ENCODE measurements at places on chromosomes 1 and 21.

GRCh38 chr1:109441069-109441468 lies 14.8 kb upstream of the PSMA5 start:
- no peak for DNase-seq

DNA sequence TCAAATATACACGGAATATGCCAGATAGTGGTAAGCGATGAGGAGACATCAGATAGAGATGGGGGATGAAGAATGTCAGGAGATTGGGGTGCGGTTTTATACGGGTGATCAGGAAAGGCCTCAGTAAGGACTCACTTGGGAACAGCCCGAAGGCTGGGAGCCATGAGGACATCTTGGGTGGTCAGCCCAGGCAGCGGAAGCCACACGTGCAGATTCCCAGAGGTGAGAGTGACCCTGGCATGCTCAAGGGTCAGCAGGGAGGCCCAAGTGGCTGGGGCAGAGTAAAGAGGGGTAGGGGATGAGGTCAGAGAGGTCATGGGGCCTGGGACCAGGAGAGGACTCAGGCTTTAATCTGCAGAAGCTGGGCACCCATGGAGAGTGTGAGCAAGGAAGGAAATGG lies 106.6 kb downstream of the MATN1 start:
- DNase-seq = no peak

DNA sequence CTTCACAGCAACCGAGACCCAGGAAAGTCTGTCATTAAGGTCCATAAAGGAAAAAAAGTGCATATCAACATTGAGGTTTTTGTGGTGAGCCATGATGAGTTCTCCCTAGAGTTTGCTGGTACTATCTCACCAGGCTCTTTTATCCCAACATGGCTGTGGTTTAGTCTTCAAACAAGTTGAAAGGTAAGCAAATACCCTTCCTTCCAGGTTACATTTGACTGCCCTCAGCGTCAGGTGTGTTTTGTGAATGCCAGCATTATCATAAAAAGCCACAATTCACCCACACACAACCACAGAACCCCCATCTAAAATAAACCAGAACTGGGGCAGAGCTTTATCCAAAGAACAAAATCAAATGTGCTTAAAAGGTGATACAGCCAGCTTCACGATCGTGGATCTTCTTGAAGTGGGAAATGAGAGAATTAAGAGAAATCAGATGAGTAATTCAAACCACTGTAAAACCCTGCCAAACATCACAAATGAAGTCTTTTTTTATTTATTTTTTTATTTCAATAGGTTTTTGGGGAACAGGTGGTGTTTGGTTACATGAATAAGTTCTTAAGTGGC lies 64.7 kb downstream of the SETD4 start:
- no peak for DNase-seq

DNA sequence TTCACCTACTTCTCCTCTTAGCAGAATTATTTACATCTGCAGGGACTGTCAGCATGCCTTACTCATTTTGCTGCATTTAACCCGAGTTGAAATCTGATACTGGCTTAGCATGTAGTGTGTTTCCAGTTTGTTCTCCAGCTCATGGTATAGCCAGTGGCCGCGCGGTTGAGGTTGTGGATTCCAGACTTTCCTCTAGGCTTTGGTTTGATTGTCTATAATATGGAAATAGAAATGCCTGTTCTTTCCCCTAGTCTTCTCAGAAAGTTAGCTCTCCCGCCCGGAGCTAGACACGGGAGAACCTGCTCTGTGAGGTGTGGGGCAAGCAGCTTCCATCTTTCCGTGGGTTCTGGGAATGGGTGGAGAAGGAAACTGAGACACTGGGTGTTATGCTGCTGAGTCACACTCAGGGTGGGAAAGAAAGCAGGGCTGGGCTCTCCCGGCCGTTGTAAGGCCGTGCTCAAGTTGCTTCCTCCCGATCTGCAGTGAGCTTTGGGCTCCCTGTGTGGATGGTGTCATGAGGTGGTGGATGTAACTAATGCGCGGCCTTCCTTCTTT lies 206.8 kb upstream of the TMEM51 start:
- no peak for DNase-seq

- no peak for DNase-seq
Observed at GRCh38 chr1:243495442-243496186, 239.8 kb downstream of the SDCCAG8 start.

DNA sequence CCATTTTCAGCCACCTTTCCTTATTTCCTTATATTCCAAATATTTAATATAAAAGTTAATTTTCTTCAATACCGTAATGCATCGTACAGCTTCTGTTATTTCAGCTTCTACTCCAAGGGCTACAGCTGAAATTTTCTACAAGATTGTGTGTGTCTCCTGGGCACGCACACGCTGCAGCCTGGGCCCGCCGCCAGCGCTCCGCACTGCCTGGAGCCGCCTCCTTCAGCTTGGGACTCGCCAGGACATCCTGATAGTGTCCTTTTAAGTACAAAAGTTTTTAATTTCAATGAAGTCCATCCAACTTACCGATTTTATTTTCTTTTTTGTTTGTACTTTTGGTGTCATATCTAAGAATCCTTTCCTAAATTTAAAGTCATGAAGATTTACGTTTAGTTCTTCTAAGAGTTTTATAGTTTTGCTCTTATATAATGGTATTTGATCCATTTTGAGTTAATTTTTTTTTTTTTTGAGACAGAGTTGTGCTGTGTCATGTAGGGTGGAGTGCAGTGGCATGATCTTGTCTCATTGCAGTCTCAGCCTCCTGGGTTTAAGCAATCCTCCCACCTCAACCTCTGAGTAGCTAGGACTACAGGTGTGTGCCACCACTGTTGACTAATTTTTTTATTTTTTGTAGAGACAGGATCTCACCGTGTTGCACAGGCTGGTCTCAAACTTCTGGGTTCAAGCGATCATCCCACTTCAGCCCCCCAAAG lies 82.8 kb downstream of the AXDND1 start:
- no peak for DNase-seq

DNA sequence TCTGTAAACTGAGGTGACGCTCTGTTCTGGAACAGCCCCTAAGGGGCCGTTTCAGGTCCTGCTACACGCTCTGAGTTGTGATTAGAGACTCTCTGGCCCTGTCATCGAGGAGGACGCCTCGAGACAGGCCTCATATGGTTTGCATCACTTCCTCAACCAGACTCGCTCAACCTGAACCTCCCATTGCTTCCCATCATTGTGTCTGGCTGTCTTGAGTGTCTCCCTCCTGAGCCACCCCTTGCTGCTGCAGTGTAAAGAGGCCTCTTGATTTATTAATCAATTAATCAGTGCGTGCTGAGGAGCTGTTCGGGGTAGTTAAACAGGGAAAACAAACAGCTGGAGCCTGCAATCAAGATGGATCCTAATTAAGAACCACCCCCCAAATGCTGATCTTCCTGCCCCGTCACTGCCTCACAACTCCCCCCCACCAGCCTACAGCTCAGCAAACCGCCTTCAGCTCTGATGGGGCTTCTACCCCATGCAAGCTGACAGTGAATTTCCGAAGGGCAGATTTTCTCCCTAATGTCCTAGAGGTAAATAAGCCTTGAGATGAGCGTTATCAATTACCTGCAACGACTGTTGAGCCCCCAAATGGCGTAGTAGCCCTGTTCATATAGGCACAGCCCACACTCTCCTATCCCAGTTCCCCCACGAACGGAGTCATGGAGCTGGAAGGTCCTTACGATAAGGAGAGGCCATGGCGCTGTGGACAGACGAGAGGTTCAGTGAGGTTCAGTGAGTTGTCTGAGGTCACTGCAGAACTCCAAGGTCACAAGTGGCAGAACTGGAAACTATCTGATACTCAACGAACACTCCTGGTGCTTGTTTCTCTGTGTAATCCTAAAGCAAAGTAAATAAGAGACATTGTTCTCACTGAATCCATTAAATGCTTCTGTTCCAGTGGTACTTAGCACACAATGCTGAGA lies 210.6 kb downstream of the KIF26B start:
- no peak for DNase-seq

DNA sequence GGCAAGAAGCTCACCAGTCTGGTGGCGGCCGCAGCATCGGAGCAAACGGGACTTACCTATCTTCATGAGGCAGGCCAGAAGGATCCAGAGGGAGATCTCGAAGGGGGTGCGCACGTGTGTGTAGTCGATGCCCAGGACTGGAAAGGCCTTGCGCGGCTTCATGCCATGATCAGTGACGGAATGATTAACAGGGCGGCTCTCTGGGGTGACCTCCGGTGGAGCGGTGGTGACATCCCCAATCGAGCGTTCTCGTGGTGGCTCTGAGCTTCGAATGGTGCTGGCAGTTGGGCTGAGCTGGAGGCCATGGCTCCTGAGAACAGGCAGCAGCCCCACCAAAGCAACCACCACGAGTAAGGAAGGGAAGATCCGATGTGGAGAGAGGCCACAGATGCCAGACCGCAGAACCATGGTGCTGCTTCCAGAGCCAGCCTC lies 982 bp downstream of the SLC9A1 start:
- DNase-seq = no peak

DNA sequence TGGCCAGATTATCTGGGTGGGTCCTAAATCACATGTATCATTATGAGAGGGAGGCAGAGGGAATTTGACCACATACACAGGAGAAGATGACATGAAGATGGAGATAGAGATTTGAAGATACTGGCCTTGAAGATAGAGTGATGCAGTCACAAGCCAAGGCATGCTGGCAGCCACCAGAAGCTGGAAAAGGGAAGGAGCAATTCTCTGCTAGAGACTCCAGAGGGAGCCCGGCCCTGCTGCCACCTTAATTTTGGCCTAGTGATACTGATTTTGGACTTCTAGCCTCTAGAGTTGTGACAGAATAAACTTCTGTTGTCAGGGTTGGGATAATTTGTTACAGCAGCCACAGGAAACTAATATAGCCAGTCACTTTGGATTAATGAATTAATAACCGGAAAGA lies 2.2 kb upstream of the PRDM2 start:
- no peak for DNase-seq

- no peak for DNase-seq
Observed at GRCh38 chr1:159342761-159343425, 40.8 kb downstream of the FCER1A start.

DNA sequence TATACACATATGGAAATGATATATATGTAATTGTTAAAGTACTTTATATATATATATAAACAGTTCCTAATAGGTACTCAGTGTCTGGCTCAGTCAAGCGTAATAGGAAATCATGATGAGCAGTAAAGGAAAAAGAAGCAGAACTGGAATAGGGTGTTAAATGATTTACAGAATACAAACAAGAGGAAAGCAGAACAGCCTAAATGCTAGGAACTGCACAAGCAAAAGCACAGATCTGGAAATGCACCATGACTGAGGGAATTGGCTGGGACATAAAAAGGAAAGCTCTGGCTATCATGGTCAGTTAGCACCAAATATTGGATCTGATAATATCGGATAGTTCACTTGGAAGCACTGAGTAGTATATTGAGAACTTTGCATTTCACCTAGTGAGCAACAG lies 51.8 kb downstream of the SLC44A5 start:
- DNase-seq = no peak

DNA sequence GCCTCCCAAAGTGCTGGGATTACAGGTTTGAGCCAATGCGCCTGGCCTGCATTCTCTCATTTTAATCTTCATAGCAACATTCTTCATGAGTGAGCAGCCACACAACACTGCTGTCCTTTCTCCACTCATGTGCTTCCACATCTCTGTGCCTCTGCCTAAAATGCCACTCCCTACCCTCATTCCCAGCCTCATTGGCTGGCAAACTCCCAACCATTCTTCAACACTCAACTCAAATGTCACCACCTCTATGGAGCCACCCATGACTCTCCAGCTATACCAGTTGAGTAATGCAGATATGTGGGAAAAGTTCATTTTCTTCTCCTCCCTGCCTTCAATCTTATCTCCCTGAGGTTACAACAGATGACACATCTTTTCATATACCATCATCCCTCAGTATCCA lies 53.9 kb upstream of the ZC3H12A start:
- no peak for DNase-seq

DNA sequence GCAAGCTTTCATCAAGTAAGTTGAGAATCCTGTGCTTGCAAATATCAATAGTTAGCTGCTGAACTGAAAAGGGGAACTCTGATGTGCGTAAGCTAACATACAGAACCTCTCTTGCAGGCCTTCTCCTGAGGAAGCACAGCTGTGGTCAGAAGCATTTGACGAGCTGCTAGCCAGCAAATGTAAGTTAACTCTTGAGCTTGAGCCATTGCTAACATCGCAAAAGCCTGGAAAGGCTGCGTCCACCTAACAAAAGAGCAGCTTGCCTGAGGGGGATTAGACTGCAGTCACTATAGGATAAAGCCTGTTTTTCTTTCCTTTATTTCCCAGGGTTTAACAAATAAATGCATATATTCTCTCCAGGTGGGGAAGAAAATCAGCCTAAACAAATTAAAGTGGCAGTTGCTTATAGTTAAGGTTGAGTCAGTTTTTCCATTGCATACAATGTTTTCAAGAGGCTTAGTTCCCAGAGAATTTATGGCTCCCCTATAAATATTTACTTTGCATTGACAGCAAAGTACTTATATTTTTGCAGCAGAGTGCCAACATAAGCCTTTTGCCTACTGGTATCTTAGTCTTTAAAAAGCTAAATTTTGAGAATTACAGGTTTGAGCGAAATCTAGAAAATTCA lies 1.5 kb downstream of the RGS2 start:
- no peak for DNase-seq

DNA sequence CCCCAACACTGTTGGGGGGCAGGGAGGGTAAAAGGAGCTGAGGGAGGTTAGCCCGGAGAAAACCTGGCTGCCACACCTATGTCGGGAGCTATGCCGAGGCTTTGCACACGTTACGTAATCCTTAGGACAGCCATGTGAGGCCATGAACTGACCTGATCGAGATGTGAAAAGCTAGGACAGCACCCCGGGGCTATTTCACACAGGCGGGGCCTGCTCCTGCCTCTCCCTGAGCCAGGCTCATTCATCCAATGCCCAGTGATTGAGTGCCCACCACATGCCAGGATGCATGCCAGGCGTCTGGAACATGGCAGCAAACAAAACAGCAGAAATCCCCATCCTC lies 30.2 kb downstream of the LDLRAP1 start:
- DNase-seq = no peak

- DNase-seq = no peak
Observed at GRCh38 chr1:80542231-80542630, 1258.5 kb upstream of the ADGRL2 start.

DNA sequence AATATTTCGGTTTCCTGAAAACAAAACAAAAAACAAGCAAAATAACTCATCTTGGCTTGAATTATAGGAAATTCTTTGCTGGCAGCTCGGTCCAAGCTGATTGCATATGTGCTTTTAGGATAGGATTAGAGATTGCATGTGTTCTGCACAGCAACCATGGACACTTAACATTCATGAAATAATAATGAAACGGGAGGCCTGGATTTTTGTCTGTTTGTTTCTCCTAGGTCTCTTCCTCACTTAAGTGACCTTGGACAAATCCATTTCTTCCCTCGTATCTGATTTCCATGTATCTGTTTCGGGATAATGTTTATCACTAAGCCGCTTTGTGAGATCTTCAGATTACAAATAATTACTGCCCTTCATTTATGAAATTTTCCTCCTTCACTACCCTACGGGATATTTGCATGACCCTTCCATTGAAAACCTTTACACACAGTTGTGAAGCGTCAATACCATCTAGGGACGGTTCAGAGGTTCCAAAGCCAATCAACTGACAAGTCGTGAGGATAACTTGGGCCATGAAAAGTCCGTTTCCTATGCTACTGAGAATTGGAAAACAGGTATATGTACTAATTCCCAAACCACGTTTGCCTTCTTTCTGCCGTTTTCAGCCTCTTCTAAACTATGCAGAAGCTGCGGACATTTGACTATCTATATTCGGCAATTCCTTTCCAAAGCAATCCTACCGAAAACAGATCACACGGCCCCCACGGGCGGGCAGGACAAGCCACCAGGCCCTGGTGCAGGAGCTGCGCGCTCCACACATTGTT lies 1.3 kb upstream of the H3-3A start:
- no peak for DNase-seq

- no peak for DNase-seq
Observed at GRCh38 chr1:38746402-38746935, 113.1 kb downstream of the RRAGC start.

Measured in NCI-H1930 (cell line).